ENCODE measurements at places on chromosomes 6 and 20. TPM values are rescaled to one million over a fixed set of nuclear protein-coding genes. Genes with fewer than 3 reads are reported as not detected.
A peak's percentile ranks its signal among the peaks of the same experiment; 100 is the strongest.

- no peaks in the 10 kb centered on the region for H3K27me3 ChIP-seq
- H3K27ac ChIP-seq, result peak overlapping the region; percentile 36
- peaks cover 84% of the 10 kb centered on the region for H3K4me1 ChIP-seq
- no peak for DNase-seq
These were observed 175.9 kb downstream of the ARID1B start for GRCh38 chr6:156953127-156953478.

TM9SF4 gene
- polyA plus RNA-seq, result 9.0 TPM

DNA sequence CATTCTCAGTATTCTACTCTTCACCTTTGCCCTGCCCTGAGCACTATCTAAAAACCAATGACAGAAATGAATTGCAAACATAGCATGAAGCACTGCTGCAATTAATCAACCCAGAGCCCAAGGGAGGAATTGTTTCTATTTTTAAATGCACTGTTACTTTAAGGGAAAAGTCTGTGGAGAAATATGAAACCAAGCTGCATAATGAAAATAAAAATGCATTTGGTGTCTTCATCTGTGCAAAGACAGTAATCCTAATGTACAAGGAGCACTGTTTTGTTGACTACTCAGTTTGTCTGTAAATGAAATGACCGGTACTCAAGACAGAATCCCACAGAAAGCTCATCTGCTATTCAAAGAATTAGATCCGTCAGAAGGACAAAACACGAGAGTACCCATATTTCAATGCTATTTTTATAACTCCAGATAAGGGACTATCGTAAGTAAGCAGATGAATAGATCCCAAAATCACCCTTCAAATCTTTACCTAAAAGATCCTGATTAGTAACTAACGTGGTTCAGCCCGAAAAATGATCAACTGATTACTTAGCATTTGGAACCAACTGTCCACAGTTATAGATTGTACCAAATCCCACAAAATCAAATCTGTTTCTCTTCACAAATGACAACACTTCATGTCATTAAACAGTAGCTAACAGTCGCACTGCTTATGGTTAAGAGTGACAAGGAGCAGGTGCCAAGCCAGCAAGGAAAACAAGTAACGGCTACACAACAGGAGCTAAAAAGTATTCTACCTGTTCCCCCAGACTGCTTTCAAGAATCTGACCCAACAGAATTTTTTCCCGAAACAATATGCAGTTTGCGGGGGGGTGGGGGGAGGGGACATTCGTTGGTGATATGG is 2.4 kb downstream of the KIF13A start:
- no peaks in the 10 kb centered on the region for H3K27me3 ChIP-seq
- peaks cover 32% of the 10 kb centered on the region for H3K4me1 ChIP-seq
- no peaks in the 10 kb centered on the region for H3K36me3 ChIP-seq
- peak overlapping the region; percentile 92 for H3K27ac ChIP-seq
- no peak for DNase-seq

DNA sequence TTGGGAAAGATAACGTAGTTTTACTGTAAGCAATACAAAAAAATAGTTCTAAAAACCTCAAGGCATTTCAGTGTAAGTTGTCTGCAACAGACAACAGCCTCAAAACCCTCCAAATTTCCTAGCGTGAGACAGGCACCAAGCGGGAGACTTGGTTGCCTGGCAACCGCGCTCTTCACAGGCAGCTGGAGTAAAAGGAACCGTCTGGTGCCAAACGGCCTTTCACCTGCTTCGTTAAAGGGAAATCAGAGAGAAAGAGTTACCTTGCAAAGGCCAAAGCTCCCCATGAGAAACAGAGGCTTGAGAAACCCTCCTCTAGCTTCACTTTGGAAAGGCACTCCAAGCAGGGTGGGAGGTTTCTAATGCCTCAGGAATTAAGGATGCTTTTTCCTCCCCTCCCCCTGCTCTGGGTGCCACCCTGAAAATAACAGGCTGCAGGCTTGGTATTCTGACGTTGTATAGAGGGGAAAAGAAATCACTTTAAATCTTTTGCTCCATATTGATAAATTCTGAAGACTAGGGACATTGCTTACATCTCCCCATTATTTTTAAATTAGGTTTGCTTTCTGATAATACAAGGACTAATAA is 129.7 kb upstream of the UFL1 start:
- DNase-seq, result no peak
- H3K36me3 ChIP-seq, result no peaks in the 10 kb centered on the region
- H3K27me3 ChIP-seq, result no peaks in the 10 kb centered on the region
- H3K4me1 ChIP-seq, result no peaks in the 10 kb centered on the region
- H3K4me3 ChIP-seq, result no peak overlapping the region
- no peak overlapping the region for H3K27ac ChIP-seq

TRIM10 gene
- 3.5 TPM for polyA plus RNA-seq

GRCh38 chr6:141878686-141879085 is 254.0 kb upstream of the GJE1 start:
- H3K4me1 ChIP-seq, result no peaks in the 10 kb centered on the region
- no peaks in the 10 kb centered on the region for H3K36me3 ChIP-seq
- H3K27ac ChIP-seq, result no peak overlapping the region
- H3K4me3 ChIP-seq, result no peak overlapping the region
- H3K27me3 ChIP-seq, result no peaks in the 10 kb centered on the region

Data from sigmoid colon (tissue), 7 donors.